GM04503 (cell line): ENCODE measurements at places on chromosomes 2 and 18.

GRCh38 chr2:18180031-18180610 lies 301.7 kb downstream of the KCNS3 start:
- no peak for DNase-seq

GRCh38 chr18:45958027-45958426 lies 9.1 kb downstream of the EPG5 start:
- DNase-seq = no peak

GRCh38 chr2:240787521-240788472 lies 32.2 kb downstream of the KIF1A start:
- no peak for DNase-seq

DNA sequence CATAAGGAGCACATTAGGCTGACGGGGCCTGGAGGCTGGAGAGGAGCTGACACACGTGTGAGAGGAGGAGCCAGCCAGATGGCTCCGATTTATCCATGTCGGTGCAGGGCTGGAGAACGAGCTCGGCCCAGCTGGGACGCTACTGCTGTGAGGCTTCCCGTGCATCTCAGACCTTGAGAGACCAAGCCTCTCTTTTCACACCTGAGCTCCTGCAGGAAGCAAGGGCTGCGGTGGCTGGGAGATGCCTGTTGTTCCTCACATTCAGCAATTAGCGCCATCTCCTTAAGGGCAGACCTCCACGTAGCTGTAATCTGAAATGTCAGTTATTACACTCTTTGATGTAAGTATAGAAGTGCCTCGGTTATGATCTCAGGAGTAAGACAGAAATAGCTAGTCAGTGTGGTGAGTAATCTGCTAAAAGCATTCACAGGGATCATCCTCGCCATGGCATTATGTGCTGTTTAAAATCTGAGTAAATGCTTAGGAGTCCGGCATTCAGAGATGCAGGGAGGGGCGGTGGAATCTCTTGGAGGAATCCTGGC lies 107.9 kb downstream of the PRKCE start:
- no peak for DNase-seq

GRCh38 chr18:32208577-32208976 lies 18.7 kb downstream of the MEP1B start:
- no peak for DNase-seq

DNA sequence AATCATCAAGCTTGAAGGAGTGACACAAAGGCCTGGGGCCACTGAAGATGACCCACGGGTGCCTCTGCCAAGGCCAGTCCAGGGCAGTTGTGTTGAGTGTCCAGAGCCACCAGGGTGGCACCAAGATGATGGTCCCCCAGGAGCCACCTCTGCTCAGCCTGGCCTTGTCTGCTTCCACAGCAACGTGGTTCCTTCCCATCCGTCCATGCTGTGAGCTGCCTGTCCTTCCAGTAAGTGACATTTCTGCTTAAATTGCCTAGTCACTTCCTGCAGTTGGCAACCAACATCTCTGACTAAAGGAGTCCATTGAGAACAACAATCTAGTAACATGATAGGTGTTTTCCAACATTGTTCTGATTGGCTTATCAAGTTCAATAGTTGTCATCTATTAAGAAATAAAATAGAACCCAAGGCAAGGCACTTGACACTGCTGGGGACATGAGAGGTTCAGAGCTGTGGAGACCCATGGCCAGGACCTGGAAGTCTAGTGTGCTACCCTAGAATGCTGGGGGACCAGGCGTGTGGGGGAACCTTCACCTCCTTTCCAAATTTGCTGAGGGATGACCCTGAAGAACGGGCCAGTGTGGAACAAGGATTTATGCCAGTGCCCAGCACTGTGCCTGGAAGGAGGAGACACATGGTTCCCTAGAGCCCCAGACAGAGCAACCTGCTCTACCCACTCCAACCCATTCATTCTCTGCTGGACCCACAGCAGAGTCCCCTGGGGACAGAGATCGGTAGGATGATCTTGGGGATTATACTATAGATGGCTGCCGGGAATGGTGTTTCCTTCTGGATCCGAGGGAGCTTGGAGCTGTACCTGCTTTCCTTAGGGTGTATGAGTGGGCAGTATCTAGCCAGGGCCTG lies 98.9 kb upstream of the EPC2 start:
- DNase-seq = no peak

DNA sequence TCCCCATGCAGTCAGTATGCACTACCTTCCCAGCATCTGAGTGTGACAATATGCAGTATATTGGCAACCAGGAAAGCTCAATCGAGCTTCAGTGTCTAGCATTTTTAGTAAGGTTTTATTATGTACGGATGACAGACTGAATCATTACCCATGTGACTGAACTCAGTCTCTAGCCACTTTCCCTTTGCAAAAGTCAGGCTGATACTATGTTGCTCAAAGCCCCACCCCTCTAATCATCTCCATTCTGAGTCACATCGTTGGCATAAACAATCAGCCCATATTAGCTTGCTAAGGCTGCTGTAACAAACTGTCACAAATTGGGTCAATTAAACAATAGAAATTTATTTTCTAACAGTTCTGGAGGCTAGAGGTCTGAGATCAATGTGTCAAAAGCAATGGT lies 25.8 kb upstream of the SRD5A2 start:
- peak; percentile 3 for DNase-seq

DNA sequence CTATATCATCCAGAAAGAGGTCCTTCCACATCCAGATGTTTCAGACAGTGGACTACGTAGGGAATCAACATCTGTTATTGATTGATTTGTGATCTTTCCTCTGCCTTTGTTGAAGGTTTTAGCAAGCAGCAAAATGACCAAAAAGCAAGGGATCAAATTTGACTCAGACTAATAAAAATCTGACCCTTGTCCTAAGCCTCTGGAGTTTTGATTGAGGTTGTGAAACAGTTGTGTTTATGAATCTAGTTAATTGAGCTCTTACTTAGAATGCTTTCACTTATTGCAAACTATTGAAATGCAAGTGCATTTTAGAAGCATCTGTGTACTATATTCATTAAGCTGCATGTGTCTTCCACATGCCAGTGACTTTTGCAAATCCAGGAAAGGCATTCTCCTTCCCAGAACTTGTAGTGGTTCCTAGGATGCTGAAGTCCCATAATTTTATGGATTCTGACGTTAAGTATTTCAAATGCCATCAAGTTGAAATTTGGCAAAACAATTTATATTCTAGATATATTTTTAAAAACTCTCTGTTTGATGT lies 116.0 kb downstream of the MTX2 start:
- no peak for DNase-seq

DNA sequence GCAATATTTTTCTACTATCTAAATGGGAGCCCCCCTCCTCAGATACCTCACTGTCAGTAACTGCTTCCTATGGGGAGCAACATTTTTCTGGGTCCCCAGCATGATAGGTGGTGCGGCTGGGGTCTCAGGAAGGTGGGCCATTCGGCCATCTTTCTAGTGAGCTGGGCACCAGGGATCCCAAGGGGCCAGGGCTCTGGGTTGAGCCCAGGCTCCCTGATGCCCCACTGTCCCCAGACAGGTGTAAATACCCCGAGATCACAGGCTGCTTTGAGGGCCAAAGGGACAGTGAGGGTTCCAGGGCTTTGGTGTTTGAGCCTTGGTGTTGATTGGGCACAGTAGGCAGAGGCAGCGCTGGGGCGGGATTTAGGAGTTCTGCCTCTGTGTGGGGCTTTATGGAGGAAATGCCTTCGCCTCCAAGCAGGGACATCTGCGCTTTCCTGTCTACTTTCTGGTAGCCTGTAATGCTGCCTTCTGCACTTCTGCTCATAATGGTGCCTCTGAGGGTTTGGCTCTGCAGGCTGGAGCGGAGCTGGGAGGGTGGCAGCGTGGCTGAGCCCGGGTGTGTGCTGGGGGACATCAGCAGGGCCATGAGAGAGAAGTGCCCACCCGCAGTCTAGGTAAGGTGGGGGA lies 5.3 kb downstream of the ITM2C start:
- DNase-seq = no peak

- no peak for DNase-seq
Observed at GRCh38 chr18:9042766-9043481, 59.6 kb upstream of the NDUFV2 start.

DNA sequence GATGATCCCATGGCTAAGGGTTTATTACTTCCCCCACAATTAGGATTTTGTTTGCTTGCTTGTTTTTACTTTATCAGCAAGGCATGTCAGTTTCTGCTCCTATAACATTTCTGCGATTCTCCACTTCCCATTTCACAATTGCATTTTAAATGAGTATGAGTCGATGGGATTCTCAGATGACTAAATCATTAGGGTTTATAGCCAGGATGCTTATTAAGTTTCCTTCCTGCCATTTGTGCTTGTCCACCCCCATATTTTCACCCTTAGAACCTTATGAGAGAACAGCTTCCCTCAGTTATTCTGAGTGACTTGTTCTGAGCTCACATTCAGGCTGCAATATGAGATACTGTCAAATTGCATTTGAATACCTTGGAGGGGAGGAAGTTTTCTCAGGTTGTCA lies 37.9 kb upstream of the C1GALT1C1L start:
- peak; percentile 32 for DNase-seq

- no peak for DNase-seq
Observed at GRCh38 chr2:73895473-73895872, 2.7 kb downstream of the ACTG2 start.

GRCh38 chr2:35973132-35973736 lies 382.3 kb upstream of the CRIM1 start:
- DNase-seq = peak; percentile 3

- DNase-seq = no peak
Observed at GRCh38 chr2:11822746-11823451, 76.5 kb downstream of the LPIN1 start.

DNA sequence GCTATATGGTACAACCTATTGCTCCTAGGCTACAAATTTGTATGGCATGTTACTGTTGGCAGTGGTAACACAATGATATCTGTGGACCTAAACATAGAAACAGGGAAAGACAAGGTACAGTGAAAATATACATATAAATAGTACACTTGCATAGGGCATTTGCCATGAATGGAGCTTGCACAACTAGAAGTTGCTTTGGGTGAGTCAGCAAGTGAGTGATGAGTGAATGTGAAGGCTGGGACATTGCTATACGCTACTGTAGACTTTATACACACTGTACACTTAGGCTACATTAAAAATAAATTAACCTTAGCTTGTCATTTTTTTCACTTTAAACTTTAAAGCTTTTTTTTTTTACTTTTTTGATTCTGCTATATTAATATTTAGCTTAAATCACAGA lies 500.0 kb upstream of the SETBP1 start:
- DNase-seq = no peak

DNA sequence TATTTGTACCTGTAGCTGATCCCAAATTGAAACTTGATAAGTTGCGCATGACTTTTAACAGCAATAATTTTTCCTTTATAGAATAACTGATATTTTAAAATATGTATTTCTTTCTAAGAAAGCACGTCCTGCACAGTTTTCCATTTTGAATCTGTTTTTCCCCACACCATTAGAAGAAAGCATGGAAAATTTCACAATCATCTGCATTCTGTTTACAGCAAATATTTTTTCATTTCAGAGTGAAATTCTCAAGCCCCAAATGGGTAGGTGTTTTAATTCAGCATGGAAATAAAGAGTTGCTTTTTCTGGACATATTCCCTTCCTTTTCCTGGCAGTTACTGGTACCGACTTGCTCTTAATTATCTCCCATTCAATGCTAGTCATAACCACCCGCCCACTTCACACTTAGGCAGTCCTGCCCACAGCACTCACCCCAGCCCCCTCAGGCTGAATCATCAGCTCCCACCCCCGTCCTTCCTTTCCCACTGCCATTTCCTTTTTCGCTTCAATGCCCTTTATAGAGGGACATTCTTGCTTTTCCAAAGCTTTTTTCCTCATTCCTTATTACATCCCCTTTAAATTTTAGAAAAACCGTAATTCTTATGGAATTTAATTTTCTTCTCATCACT lies 89.2 kb upstream of the GLS start:
- no peak for DNase-seq

GRCh38 chr2:126642031-126642430 lies 13.9 kb upstream of the GYPC start:
- no peak for DNase-seq

DNA sequence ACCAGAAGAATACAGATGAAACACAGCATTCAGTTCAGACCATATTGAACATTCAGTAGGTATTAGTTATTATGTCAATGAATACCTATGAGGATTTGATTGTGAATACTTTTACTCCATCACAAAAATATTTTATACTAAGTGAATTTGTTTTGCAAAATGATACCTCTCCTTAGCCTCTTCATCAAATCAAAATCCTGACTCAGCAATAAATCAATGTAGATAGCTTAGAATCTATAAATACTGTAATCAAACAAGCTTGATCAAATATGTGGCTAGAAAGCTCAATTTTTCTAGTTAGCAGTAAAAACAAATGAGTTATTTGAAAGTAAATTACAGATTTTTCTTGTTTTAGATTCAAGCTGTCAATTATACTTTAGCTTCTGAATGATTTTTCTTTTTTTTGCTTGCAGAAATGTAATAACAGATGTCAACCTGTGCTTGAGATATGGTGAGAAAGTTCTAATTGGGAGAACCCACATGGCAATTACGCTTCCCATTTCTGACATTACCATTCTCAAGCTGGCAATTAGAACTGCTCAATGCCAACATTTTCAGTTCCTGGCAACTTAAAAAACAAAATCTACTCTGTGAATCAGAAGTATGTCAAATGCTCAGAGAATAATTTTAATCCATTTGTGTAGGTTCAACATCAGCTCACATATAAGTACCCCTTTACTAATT lies 109.6 kb downstream of the PRELID3A start:
- no peak for DNase-seq
